ENCODE measurements at places on chromosomes 1 and 21.

DNA sequence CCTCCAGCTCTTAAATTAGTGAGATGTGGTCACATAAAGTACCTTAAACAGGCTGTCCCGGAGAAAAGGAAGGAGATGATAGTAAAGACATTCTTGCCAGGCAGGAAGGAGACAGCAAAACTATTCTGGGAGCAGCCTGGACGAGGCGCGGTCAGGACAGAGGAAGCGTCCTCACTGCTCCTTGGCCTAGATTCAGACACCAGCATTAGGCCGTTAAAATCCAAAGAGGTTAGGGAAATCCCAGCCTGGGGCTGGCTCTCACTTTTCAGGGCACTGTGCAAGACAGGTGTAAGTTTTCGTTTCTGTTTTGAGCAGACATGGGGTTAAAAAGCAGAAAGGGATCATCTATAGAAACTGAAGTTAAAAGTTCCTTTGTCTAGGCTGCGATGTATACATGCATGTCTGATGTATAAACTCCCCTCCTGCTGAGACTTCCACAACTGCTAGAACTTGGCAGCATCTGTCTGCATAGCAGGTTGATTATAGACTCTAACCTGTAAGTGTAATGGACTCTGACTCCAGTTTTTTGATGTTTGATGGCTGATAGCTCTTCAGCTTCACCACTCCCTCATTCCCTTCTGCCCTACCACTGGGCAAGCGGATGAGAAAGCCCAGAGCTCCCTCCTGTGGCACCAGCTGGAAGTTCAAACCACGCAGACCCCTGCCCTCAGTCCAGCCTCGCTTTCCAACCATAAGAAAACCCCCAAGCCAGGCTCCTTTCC is 21.5 kb downstream of the STPG1 start:
- DNase-seq: no peak

DNA sequence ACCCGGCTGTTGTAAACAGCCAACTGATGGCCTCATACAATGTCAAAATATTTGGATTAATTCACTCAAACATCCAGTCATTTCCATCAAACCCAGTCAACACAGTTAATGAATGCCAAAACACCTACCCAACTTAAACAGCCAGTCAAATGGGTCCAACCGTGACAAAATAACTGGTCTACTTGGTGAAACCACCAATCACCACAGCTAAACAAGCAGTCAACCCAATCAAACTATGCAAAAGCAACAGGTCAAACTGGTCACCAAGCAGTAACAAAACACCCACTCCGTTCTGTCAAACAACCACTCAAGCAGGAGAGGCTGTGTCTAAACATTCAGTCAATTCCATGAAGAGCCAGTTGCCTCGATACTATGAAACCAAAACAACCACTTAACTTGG is 119.2 kb downstream of the FOXD2 start:
- no peak for DNase-seq

DNA sequence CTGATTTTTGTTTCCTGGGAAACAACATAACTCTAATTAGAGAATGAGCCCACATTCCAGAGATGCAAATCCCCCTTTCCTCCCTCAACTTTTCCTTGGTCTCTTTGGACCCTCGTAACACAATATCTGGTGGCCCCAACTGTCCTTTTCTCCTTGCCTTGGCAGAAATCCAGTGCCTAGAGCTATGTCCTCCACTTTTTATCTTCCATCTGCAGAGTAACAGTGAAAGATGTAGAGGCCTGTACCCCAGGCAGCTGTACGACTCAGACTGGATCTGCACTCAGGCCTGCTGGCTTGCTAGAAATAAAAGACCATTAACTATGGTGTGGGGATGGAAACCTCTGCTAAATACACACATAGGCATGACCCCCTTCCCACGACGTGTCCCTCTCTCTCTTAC is 72.0 kb downstream of the WARS2 start:
- no peak for DNase-seq

- DNase-seq: no peak
These were observed 197.7 kb downstream of the SMYD3 start for GRCh38 chr1:246309247-246309884.

GRCh38 chr1:212656730-212657129 is 42.9 kb downstream of the BATF3 start:
- no peak for DNase-seq

GRCh38 chr1:86713477-86713876 is 9.1 kb downstream of the SH3GLB1 start:
- DNase-seq: no peak

GRCh38 chr1:98086796-98087441 is 166.1 kb upstream of the DPYD start:
- no peak for DNase-seq

GRCh38 chr1:38929476-38929875 is 12.2 kb downstream of the RHBDL2 start:
- DNase-seq: no peak

- no peak for DNase-seq
These were observed 33.6 kb downstream of the ACOT11 start for GRCh38 chr1:54581621-54582035.

- DNase-seq: no peak
These were observed 20.3 kb downstream of the RNASEL start for GRCh38 chr1:182568647-182569284.

DNA sequence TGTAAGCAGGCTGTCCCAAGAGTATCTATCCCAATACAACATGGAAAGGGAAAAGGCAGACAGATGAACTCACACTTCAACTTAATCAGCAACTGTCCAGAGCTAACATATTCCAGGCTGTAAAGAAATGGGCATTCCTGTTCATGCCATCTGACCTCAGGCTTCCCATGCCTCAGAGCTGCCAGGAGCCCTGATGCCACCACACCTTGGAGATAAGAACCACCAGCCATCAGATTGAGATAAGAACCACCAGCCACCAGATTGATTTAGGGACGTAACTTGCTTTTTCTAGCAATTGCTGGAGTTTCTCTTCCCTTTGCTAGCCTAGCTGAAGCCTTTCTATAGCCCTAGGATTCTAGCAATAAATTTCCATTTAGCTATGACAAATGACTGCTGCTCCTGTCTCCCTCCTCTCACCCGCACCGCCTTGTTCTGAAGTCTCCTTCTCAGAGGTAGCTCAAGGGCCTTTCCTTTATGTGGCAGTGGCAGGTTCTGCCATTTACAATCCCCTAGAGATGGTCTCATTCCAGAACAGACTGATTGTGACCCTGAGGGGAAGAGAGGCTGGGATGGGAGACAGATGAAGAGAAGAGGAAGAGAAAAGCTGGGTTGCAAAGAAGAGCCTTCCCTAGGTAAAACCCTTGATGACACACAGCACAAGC is 88.0 kb upstream of the CTTNBP2NL start:
- DNase-seq: no peak

GRCh38 chr21:36706951-36707762 is 8.2 kb downstream of the SIM2 start:
- no peak for DNase-seq

- no peak for DNase-seq
These were observed 9.0 kb downstream of the TMEM61 start for GRCh38 chr1:54989473-54989872.

DNA sequence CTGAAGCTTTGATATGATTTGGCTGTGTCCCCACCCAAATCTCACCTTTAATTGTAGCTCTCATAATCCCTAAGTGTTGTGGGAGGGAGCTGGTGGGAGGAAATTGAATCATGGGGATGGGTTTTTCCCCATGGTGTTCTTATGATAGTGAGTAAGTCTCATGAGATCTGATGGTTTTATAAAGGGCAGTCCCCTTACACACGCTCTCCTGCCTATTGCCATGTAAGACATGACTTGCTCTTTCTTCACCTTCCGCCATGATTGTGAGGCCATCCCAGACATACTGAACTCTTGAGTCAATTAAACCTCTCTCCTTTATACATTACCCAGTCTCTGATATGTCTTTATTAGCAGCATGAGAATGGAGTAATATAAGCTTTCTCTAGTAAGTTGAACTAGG is 261.9 kb downstream of the HLX start:
- no peak for DNase-seq

DNA sequence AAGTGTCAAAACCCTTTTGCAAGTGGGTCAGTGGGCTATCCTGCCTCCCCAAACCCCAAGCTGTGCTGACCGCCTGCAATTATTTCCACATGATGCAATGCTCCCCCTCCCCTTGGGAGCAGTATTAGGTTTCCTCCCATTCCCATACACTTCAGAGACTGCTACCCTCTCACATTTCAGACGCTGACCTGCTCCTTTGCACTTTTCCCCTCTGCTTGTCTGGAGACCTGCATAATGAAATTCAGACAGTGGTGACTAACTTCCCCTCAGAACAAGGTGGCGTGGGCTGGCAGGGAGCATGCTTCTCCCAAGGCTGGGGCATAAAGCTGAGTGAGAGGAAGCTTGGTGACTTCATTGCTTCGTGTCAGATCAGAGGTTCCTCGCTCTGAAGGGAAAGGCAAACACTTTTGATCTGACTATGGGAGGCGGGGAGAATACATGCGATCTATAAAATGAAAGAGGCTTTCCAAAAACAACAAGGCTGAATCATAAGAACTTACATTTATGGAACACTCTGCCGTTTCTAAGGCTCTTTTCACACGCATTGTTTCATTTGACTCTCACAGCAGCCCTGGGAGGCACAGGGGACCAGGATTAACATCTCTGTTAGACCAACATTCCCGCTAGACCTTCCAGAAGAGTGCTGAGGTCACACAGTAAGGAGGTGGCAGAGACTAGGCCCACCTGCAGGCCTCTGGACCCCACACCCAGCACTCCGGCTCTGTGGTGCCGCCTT is 27.5 kb upstream of the ROR1 start:
- no peak for DNase-seq

DNA sequence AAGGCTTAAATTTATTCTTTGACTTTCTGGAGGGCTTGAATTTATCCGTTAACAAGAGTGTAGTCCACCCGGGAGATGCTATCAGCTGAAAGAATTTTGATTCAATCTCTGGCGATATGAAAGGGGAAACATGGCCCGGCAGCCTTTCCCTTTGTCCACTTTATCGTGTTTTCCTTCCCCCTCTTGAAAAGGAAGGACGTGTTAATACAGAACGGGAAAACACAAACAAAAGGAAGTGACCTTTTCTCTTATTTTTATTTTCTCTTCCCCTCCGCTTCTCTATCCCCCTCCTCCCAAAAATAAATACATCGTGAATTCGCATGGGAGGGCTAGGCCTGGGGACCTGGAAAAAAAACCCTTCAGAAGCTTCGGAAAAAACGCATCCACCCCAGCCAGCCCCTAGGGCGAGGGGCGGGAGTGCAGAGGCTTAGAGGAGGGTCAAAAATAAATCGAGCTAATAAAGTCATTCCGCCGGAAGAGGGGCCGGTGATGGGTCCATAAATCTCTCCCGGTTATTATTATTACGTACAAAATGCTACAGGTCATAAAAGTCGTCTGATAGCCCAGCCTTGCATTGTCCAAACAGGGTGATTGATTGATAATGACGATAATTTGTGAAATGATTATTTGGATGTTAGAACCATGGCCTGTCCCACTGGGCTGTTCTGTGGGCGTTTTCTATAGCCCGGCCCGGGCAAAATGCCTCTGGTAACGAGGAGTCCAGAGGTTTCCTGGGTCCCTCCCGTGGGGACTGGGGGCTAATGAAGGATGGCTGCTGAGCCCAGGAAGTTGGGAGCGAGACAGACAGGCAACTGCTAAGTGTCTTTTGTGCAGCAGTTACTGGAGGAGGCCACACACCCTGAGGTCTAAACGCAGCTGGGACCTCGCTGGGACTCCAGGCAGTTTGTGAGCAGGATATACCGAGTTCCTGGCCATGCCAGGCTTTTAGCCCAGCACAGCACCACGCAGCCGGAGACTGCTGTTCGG is 179.4 kb downstream of the PRDM16 start:
- no peak for DNase-seq

GRCh38 chr21:29385934-29386520 is 87.3 kb downstream of the BACH1 start:
- no peak for DNase-seq

DNA sequence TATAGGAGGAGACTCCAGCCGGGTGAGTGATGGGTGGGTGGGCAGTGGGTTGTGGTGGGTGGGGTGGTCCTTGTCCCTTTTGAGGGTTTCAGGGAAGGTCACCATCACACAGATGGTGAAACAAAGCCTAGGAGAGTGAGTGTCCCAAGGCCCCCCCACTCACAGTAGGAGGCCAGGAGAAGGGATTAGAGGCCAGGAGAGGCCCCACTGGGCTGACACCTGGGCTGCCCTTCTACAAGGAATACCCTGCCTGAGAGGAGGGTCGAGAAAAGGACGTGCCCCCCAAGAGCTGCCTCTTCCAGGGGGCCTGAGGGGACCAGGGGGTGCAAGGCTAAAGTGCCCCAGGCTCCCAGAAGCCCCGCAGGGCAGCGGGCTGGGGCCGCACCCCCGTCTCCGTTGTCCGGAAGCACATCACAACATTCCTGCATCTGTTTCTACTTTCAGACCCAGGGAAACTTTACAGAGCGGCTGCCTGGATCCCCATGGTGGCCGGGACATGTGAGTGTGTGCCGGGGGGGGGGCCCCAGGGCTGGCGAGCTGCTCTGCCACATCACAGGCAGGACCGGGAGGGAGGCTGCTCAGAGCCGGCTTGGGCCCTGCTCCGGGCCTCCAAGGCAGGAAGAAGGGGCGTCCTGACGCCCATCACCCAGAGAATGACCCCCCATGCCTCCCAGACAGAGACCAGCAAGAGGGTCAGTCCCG is 68.2 kb downstream of the ARHGEF16 start:
- no peak for DNase-seq

- no peak for DNase-seq
These were observed 193.7 kb upstream of the OLFM3 start for GRCh38 chr1:102190429-102190828.

All from stimulated activated CD8-positive, alpha-beta memory T cell treated with anti-CD3 and anti-CD28 coated beads, Interleukin-4, amount 100 ng/mL, for 4 hours (primary cell).